ENCODE measurements at places on chromosomes 7 and 10. TPM values are rescaled to one million over a fixed set of nuclear protein-coding genes. Genes with fewer than 3 reads are reported as not detected.

Gene KAT6B
- total RNA-seq: 8.7 TPM

Gene PILRA
- under 0.01 TPM for total RNA-seq

Gene SEMA3C
- total RNA-seq: 267 TPM

Gene ETV1
- 0.43 TPM for total RNA-seq

Gene SHH
- total RNA-seq: 0.72 TPM

Gene AP4M1
- 30.6 TPM for total RNA-seq

Gene PTEN
- 94.2 TPM for total RNA-seq

Gene WNT2
- not detected for total RNA-seq

Gene ARHGAP22
- total RNA-seq: 29.4 TPM

Gene PKD2L1
- total RNA-seq: not detected

Gene SORBS1
- 0.72 TPM for total RNA-seq

Gene ACSM6
- not detected for total RNA-seq

Gene IKZF5
- 4.5 TPM for total RNA-seq

Gene AIMP2
- 109 TPM for total RNA-seq

Gene ITPRID1
- total RNA-seq: not detected

Gene MSS51
- 0.24 TPM for total RNA-seq

Gene AGMO
- 0.43 TPM for total RNA-seq

Gene TMEM178B
- total RNA-seq: 4.8 TPM

Gene OR2A12
- not detected for total RNA-seq

Gene NUTM2E
- total RNA-seq: 0.24 TPM

Gene MCM10
- 3.9 TPM for total RNA-seq

Gene CHST15
- total RNA-seq: 17.3 TPM

Gene AP1S1
- total RNA-seq: 212 TPM

Gene BLOC1S2
- total RNA-seq: 99.1 TPM

Gene GPR26
- not detected for total RNA-seq

Gene MGAM2
- total RNA-seq: not detected

Gene CYP3A4
- total RNA-seq: under 0.01 TPM

Gene EPO
- total RNA-seq: not detected

Gene RNLS
- 16.6 TPM for total RNA-seq

Gene GPRIN2
- 0.85 TPM for total RNA-seq

Gene AKR1C8
- total RNA-seq: not detected

Gene TCAF1
- 23.4 TPM for total RNA-seq

All from tracheal epithelial cell (primary cell).